ENCODE measurements at places on chromosomes 16 and 17.

DNA sequence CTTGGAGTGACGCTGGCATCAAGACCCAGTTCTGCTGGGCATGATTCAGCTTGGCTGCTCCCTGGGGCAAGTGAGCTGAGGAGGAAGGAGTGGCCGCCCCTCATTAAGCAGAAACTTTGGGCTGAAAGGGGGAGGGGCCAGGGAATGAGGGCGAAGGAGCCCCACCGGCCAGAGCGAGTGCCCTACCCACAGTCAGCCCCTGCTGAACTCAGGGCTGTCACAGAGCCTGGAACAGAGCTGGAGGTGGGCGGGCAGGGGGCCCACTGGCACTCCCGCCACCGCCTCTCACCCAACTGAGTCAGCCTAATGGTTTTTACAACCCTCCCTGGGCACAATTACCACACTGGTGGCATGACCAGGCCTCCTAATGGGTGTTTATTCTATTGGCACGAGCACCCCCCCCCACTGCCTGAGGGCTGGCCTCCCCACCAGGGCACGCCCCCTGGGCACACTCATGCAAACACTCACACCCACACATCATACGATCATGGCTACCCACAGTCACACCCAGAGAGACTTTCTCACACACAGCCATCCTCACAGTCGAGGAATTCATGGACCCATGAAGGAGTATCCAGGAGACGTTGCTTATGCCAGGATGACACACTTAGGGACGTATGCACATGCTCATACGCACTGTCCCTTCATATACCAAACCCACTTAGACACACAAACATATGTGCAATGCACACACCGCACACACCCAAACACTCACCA, 19.2 kb downstream of the UNC119 start:
- DNase-seq: no peak

DNA sequence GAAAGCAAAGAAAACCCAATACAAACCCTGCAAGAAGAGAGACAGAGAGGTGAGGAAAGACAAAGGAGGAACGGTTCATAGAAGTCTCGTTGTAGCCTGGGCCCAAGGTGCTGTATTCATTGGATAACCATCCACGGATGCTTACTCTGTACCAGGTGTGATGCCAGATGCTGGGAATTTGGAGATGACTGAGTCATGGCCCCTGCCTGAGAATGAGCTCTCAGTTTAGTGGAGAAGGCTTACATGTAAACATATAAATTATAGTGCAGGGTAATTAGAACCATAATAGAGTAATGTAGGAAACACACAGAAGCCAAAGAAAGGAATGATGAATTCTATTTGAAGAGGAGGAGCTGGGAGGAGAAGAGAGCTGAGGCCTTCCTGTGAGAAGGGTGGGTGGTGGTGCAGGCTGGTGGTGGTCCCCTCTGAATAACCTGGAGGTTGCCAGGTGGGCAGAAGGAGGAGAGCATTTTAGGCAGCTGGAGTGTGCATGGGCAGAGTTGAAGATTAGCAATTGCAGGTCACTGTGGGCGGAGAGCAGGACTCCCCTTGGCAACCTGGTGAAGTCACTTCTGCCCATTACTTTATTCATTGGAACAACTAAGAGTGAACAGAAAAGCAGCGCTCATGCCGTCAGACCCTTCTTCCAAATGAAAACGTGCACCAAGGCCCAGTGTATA, 7.7 kb upstream of the ZG16 start:
- DNase-seq: no peak

DNA sequence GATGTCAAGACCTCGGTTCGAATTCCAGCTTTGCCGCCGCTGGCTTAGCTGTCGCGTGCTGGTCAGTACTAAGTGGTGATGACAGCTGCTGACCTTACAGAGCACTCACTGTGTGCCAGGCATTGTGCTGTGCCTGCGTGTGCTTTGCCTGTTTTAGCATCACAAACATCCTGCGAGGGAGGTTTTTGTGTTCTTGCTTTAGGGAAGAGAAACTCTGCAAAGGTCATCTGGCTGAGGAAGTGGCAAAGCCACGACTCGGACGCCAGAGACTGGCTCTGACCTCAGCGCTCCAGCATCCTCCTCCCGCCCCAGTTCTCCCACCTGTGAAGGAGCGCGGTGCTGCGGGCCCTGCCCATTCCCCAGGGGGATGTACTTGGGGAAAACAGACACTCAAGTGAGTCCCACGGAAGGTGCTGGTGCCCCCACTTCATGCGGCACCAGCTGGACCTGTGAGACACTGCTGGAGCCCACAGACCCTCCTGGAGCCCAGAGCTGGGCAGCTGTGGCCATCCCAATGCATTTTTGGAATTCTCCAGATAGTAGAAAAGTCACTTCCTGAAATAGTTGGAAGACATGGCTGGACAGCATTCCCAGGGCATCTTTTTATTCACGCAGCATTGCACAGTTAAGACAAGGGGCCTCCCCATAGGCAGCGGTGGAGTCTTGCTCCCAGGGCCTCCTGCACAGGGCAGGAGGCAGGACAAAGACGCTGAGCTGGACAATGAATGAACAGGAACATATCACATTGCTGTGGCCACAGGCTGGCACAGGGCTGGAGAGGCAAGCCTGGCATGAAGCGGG, 20.0 kb upstream of the HERPUD1 start:
- no peak for DNase-seq

- DNase-seq: no peak
Observed at GRCh38 chr17:6261466-6261865, 173.5 kb downstream of the AIPL1 start.

- no peak for DNase-seq
Observed at GRCh38 chr16:65069766-65070165, 52.1 kb downstream of the CDH11 start.

DNA sequence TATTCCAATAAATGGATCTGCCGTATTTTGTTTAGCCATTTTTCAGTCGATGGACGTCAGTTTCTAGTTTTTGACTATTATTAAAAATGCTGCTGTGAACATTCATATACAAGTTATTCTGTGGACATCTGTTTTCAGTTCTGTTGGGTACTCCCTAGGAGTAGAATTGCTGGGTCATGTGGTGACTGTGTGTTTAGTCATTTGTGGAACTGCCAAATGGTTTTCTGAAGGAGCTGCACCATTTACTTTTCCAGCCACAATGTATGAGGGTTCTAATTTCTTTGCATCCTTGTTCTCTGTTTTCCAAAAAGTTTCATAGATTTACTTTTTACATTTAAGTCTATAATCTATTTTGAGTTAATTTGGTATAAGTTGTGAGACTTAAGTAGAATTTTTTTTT, 29.5 kb downstream of the CYLD start:
- no peak for DNase-seq

DNA sequence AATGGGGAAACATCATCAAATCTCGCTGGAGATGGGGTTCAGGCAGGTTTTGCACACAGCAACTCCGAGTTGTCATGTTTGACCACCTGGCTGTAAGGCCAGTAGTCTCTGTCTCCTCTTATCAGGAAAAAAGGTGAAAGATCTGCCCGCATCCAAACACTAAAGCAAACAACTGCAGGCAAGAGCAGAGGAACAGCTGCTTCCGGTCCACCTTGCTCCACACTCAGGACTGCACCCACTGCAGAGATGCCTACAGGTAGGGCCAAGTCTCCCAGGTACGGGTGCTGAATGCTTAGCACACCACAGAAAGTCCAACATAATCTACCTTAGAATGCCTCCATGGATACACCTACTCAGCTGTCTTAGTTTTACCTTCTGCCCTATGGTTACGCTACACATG, 7.3 kb downstream of the TEX2 start:
- DNase-seq: no peak

GRCh38 chr17:61517265-61517664, 65.0 kb downstream of the TBX4 start:
- DNase-seq: no peak

- DNase-seq: no peak
Observed at GRCh38 chr16:2155977-2156848, 631 bp downstream of the TRAF7 start.

- DNase-seq: no peak
Observed at GRCh38 chr17:55040611-55041010, 72.0 kb downstream of the STXBP4 start.

DNA sequence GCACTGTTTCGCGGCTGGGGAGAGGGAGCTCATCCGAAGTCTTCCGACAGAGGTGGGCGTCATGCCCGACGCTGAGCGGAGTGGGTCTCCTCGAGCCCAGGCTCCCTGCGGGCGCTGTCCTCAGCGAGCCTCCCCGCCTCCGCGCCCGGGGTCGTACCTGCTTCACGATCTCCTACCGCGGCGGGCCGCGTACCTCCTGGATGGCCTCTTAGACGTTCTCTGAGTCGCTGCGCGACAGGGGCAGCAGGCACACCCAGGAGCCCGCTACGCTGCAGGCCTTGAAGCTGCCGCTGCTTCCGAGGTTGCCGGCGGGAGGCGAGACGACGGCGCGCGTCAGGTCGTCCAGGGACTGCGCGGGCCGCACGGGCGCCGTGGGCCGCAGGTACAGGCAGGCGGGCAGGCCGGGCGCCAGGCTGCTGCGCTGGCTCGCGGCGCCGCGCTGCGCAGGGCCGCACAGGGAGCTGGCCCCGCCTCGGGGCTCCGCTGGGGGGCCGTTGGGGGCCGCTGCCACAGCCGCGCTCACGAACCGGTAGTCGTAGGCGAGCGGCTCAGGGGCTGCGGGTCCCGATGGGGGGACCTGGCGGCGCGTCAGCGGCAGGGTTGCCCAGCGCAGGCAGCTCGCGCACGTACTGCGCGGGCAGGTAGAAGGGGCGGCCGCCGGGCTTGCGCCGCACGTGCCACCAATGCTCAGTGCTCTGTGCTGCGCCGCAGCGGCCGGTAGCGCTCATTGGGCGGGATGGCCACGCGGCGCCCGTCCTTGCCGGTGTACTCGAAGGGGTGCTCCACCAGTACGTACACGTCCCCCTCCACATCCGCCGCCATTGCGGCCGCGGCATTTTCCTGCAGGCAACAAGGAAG, 116.4 kb upstream of the SMURF2 start:
- no peak for DNase-seq

- no peak for DNase-seq
Observed at GRCh38 chr16:30697264-30698138, 1.5 kb upstream of the SRCAP start.

- DNase-seq: no peak
Observed at GRCh38 chr17:80160536-80160935, 9.3 kb upstream of the CARD14 start.

- no peak for DNase-seq
Observed at GRCh38 chr17:81518785-81519283, 6.2 kb upstream of the ACTG1 start.
